A549 (cell line): ENCODE measurements at places on chromosomes 7 and 10. TPM values are rescaled to one million over a fixed set of nuclear protein-coding genes. Genes with fewer than 3 reads are reported as not detected.
A peak's percentile ranks its signal among the peaks of the same experiment; 100 is the strongest.

DNA sequence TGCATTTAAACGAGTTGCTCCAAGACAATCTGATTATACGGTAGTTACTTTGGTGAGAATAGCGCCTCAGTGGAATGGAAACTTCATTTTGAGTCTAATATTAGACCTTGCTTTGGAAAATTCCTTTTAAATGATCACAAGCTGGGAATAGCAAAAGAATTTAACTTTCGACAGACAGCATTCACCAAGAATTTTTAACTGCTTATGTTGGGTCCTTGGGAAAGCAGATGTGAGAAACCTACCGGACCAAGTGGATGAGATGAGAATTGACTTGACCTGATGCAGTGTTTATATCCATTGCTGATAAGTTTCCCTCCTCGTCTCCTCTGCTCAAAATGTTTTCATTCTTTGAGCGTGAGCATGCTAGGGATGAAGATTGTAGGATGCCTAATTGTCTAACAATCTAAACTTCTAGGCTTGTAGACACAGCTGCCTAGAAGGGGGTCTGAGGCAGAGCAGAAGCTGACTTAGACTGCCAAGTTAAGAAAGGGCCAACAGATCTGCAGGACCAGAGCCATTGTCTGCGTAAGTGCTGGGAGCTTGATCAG, 126.9 kb downstream of the CNNM2 start:
- DNase-seq = no peak

GRCh38 chr10:49653273-49653929, 26.1 kb upstream of the C10orf53 start:
- DNase-seq = no peak

GRCh38 chr7:17274551-17275245, 23.8 kb upstream of the AHR start:
- no peak for DNase-seq

DNA sequence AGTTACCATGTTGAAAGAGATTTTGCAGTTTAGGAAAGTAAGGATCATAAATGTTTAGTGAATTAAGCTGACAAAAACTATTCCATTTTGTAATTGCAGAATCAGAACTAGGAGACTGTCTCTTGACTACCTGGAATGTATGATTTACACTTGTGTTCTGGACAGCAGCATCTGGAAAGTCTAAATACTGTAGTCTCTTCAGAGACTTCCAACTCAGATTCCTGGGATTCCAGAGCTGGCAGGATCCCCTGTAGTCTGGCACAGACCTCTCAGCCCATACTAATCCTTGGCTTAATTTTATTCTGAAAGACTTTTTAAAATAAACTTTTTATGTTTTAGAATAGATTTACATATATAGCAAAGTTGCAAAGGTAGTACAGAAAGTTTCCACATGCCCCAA, 452.7 kb downstream of the DPP6 start:
- DNase-seq = no peak

- DNase-seq = no peak
These were observed 46.9 kb downstream of the ZNF518A start for GRCh38 chr10:96176985-96177384.

DNA sequence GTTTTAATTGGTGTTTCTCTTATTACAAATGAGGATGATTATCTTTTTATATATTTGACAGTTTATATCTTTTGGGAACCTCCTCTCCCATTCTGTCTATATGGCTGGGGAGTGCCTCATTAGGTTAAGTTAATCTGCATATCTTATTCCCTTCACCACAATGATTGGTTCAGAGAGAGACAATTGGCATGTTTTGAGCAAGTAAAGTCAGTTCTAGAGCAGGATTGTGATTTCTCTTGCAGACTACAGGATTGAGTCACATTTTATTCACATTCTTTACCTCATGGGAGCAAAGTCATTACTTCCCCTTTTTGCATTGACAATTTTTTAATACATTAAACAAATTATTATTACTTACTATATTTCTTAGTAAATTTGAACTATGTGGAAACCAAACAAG, 345.6 kb downstream of the MDFIC start:
- DNase-seq = no peak

DNA sequence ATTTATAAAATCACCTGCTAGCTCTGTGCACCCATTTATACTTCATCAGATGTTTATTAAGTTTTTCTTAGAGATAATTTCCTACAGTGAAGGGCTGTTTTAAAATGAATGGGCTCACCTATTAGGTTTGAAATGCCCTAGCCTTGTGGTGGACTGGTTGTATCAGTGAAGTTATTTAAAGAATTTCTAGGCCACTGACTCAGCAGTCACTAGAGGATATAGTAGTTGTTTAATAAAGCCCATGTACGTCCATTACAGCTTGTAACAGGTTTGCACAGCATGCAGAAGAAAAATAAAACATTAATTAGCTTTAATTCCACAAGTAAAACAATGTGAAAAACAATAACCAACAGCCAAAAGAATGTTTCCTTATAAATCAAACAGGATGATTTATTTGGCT, 128.0 kb downstream of the RSU1 start:
- no peak for DNase-seq

GRCh38 chr10:21011433-21012018, 114.4 kb upstream of the NEBL start:
- no peak for DNase-seq

DNA sequence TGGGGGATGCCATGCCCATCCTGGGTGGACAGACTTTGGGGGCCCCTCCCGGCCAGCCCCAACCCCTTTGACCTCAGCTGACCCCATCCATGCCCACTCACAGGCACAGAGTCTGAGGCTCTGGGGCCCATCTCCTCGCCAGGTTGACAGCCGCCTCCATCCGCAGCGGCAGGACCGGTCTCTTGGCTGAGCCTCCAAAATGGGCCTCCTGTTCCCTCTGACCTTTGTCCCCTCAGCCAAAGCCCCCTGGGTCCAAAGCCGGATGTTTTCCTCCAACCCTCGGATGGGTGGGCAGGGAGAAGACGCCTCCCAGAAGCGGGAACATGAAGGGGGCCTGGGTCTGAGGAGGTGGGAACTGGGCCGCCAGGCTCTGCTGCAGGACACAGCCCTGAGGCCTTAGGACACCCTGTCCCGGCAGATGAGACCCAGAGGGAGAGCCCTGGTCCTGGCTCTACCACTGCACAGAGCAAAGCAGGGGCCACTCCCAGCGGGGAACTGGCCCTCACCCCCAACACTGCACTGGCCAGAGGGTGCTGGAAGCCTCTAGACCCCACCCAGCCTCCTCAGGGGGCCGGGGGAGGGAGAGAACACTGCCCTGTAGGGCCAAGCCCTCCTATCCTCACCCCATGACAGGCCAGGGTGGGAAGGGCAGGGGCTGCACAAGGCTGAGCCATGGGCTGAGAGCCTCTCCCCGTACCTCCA, 12.6 kb downstream of the PDGFA start:
- no peak for DNase-seq

DNA sequence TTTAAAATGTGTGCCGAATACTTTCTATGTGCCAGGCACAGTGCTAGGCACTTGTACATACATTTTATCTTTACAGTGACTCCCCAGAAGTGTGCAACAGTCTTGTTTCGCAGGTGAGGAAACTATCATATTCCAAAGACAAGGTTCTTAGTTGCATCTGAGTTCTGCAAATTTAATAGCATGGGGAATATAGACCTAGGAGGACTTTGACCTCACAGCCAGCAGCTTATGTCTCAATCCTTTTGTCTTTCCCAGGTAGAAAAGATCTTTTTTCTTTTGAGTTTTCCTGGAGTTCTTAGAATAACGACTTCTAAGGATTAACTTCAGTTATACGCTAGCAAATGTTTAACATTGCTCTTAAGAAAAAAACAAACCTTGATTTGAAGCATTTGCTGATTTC, 482.8 kb upstream of the ZMIZ1 start:
- no peak for DNase-seq

DNA sequence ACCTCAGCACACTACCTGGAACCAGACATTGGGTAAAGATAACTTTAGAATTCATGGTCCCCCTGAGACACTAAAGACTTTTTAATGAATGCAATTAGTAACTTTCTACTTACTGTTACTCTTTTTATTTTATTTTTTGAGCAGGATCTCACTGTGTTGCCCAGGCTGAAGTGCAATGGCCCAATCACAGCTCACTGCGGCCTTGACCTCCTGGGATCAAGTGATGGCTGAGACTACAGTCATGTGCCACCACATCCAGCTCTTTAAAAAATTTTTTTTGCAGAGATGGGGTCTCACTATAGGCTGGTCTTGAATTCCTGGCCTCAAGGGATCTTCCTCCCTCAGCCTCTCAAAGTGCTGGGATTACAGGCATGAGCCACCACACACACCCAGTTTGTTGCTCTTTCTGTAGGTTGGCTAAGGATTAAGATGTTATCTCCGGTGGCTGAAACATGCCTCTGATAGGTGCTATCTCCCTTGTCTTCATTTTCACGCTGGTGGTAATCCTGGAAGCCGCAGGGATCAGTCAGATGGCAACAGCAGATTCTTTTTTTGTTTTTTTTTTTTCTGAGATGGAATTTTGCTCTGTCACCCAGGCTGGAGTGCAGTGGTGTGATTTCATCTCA, 128.3 kb downstream of the TCF7L2 start:
- no peak for DNase-seq

DNA sequence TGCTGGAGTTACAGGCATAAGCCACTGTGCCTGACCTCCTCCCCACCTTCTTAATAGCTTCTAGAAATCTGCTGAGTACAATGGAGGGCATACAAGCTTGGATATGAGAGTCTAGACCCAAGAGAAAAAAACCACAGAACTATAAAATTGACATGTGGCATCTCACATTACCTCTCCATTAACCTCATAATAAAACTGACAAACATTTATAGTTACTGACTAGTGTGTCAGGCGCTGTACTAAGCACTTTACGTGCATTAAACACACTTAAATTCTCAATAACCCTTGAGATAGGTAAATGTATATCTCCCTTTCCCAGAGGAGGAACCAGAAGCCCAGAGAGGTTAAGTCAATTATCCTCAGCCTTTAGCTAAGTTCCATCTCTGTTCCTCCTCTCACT, 300.5 kb upstream of the MYO3A start:
- no peak for DNase-seq

DNA sequence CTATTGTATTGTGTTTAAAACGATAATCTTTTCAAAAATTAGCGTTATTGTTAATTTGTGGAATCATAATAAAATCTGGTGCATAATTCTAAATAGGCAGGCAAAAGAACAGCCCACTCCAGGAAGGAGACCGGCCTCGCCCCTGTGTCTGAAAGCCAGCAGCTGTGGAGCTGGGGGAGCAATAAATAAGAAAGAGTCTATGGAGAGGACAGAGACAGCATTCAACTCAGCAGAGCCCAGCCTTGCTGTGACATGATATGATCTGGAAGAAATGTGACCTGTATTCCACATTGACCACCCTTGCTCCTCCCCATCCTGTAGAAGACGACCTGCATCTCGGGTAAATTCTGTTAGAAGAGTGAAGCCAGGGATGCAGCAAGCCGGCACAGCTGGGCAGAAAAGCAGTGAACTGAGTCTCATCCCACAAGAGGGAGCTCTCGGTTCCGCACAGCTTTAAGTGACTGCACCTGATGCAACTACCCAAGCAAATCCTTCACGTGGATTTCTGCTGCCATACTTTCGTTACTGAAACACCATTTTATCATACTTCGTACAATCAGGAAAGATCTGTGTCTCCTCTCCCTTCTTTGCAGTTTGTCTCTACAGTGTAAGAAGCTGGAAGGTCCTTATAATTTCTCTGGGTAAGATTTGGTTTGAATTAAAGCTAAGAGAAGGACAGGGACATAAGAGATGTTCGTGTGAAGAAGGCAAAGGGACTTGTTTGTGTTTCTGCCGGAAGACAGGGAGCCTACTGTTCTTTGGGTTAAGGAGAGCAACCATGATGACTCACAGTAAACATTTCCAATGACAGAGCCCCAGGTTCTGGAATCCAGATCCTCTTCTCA, 427.1 kb downstream of the GPAM start:
- DNase-seq = peak; percentile 1

- DNase-seq = peak; percentile 31
These were observed at the start of gene HMX3 for GRCh38 chr10:123135415-123136141. TSS of gene HMX3 (plus strand) at chr10:123135970. CDS start at chr10:123136051, 81 bp downstream.

DNA sequence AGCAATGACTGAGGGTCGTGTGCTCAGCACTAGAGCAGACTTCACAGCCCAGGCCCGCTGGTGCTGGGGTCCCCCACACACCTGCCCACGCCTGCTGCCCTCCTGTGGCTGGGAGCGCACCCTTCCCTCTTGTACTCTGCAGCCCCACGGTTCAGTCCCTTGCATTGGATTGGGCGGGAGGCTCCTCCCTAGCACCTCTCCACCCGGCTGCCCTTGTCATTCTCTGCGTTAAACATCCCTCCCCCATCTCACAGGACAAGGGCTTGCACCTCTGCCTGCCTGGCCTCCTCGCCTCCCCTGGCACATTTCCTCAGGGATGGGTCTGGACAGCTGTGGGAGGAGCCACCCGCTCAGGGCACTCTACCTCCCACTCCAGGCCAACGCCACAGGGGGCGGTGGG, 68.6 kb downstream of the ALOX5 start:
- DNase-seq = no peak

Gene CDC14C
- 0.05 to 0.06 TPM in 2 of 3 replicates, not detected in the other for polyA plus RNA-seq

Gene ICA1
- 0.66 to 0.84 TPM (median 0.72 TPM) in 3 replicates for polyA plus RNA-seq

Gene VPS26A
- polyA plus RNA-seq = 62.5 to 62.6 TPM (median 62.6 TPM) in 3 replicates

Gene STAG3
- polyA plus RNA-seq = 0.50 to 0.66 TPM (median 0.55 TPM) in 3 replicates

Gene DGKI
- polyA plus RNA-seq = 0.08 to 0.17 TPM (median 0.14 TPM) in 3 replicates

Gene SPACDR
- polyA plus RNA-seq = 0.33 to 0.39 TPM (median 0.34 TPM) in 3 replicates

Gene CYP3A7
- polyA plus RNA-seq = 0.14 TPM in 1 of 3 replicates, not detected in the others

Gene TMEM270
- polyA plus RNA-seq = not detected in 3 replicates

Gene SLC29A4
- 10.3 to 14.8 TPM (median 12.6 TPM) in 3 replicates for polyA plus RNA-seq

Gene DNAJB6
- polyA plus RNA-seq = 128 to 136 TPM (median 131 TPM) in 3 replicates
